Spinal cord (tissue), 10 donors: ENCODE measurements at places on chromosomes 7 and 10. TPM values are rescaled to one million over a fixed set of nuclear protein-coding genes. Genes with fewer than 3 reads are reported as not detected.

Gene ITGA8
- 4.7 TPM for polyA plus RNA-seq

Gene CTAGE8
- polyA plus RNA-seq: 0.30 TPM

Gene CALHM2
- polyA plus RNA-seq: 9.3 TPM

Gene CRTAC1
- polyA plus RNA-seq: 65.6 TPM

GRCh38 chr7:38453168-38453567 is 178.0 kb downstream of the AMPH start:
- DNase-seq: no peak

- DNase-seq: no peak
Measured at GRCh38 chr10:3482200-3482993, 302.6 kb downstream of the KLF6 start.

- DNase-seq: no peak
Measured at GRCh38 chr10:89992575-89992974, 291.2 kb downstream of the KIF20B start.

DNA sequence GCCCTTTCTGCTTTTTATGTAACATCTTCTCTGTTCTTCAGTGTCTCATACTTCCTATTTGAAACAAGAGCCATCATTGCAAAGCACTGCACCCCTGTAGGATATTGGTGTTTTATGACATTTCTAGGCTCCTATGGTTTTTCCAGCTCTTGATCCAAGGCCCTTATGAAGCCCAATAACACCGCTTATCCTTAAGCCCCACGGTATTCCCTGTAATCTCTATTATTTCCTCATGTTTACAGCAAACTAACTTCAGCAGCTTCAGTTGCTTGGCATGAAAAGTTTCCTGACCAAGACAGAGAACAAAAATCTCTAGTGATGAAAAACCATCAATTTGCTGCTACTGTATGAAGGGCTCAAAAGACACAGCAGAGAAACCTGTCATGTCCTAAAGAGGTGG is 34.1 kb upstream of the TES start:
- no peak for DNase-seq

DNA sequence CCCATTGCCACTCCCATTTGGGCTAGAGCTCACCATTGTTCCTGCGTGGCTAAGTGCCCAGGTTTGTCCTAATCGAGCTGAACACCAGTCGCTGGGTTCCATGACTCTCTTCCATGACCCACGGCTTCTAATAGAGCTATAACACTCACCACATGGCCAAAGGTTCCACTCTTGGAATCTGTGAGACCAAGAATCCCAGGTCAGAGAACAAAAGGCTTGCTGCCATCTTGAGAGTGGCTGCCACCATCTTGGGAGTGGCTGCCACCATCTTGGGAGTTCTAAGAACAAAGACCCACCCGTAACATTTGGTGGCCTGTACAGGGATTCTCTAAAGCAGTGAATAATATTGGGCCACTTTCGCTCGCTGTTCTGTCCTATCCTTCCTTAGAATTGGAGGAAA is 37.0 kb downstream of the AKR1B15 start:
- DNase-seq: no peak
